Stimulated activated CD4-positive, alpha-beta T cell treated with anti-CD3 and anti-CD28 coated beads, TNF-alpha, amount 100 ng/mL, for 24 hours (primary cell): ENCODE measurements at places on chromosomes 1 and 21.

- no peak for DNase-seq
These were observed 9.7 kb upstream of the NASP start for GRCh38 chr1:45574105-45574626.

DNA sequence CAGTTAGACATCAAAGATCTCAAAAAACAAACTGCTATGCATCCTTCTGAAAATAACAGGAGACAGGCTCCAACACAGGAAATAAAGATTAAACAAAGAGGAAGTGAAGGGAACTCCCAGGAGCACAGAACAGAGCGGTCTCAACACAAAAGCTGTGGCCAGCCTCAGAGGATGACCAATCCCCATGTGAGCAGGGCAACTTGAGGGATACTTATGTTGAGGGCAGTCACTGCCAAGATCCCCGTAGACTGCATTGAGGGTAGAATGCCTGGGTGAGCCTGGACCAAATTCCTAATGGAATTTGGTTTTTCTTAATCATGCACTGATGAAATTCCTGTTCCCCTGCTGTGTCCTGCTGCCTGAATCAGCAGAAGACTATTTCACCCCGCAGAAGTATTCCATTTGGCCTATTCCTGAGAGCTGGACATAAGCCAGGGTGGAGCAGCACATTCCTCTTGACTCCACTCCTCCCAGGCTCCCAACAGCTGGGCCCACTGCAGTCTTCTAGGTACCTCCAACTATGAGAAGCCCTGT, 49.0 kb downstream of the JAK1 start:
- no peak for DNase-seq

- no peak for DNase-seq
These were observed 6.9 kb upstream of the NOS1AP start for GRCh38 chr1:162062542-162063015.

GRCh38 chr1:24528744-24529143, 26.1 kb downstream of the RCAN3 start:
- no peak for DNase-seq

GRCh38 chr21:41926117-41926806, 27.6 kb downstream of the C2CD2 start:
- no peak for DNase-seq

GRCh38 chr1:84078842-84079202, 65.2 kb upstream of the PRKACB start:
- DNase-seq, result no peak

DNA sequence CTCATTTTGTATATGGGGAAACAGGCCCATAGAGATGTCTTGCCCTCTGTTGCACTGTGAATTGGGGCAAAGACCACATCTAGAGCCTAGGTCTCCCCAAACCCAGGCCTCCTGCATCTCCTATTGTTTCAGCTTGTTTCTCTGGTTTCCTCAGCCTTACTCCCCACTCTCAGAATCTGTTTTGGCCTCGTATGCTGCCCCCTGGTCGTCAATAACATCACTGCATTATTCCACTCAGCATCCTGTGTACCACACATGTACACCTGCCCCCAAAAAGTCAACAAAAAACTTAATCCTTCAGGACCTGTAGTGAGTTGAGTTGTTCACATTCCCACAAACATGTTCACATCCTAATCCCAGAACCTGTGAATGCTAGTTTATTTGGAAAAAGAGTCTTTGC, 184.8 kb downstream of the BRINP2 start:
- DNase-seq, result no peak

DNA sequence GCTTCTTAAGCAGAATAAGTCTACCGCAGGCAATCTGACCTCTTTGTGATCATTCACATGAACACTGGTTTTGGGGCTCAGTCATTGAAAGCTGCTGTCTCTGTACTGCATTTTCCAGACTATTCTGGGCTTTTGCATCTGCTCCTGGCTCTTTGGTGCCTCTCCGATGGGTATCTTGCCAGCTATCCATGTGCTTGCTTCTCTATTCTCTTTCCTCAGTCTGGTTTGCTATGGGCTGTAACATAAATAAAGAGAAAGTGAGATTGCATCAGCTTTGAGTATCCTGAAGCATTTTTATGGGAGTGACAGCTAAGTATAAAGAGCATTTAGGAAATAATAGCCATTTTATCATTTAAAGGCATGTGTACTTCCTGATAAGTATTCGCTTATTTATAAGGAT, 70.7 kb downstream of the C1orf21 start:
- DNase-seq, result no peak

DNA sequence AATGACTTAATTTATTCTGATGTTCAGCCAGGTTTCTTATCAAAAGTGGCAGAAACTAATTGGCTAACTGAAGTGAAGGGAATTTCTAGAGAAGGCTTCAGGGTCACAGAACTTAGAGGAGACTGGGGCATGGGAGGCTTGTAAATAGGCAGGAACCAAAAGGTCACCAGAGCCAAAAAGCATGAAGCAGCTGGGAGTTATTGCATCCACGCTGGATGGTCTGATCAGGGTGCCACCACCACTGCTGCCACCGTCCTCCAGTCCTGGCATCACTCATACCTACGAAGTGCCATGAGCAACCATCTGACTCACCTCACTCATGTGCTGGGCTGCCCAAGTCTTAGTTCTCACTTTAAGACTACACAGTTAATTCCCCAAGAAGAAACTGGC, 82.5 kb upstream of the DPH5 start:
- DNase-seq, result no peak

GRCh38 chr1:21530368-21531016, 21.3 kb downstream of the ALPL start:
- DNase-seq, result no peak

DNA sequence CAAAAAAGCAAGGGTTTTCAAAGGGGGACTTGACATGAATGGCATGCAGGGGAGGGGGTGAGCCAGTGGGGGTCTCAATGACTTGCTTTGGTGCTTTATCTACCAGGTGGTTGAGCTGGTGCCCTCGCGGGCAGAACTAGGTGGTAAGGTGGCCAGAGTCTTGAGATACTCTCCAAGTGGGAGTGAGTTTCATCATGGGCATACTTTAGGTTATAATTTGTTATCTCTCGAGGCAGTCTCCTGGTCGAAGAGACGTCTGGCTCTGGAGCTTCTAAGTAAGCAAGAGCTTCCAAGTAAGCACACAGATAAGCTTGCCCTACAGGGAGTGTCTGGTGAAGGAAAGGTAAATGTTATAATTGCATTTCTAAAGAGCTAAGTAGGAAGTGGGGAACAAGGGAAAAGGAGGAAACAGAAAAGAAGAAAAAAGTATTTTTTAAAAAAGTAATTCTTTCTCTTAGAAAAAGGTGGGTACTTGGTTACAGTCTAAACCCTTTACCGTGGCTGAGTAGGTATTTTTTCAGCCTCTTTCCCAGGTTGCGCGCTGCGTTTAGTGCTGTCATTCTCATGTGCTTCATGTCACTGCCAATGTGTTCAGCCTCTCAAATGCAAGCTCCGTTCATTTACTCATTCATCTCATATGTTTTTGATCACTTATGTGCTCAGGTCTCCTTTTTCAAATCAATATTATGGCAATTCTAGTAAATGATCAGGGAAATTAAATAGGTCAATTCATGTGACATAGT, 31.6 kb upstream of the DNAJC6 start:
- DNase-seq, result no peak

DNA sequence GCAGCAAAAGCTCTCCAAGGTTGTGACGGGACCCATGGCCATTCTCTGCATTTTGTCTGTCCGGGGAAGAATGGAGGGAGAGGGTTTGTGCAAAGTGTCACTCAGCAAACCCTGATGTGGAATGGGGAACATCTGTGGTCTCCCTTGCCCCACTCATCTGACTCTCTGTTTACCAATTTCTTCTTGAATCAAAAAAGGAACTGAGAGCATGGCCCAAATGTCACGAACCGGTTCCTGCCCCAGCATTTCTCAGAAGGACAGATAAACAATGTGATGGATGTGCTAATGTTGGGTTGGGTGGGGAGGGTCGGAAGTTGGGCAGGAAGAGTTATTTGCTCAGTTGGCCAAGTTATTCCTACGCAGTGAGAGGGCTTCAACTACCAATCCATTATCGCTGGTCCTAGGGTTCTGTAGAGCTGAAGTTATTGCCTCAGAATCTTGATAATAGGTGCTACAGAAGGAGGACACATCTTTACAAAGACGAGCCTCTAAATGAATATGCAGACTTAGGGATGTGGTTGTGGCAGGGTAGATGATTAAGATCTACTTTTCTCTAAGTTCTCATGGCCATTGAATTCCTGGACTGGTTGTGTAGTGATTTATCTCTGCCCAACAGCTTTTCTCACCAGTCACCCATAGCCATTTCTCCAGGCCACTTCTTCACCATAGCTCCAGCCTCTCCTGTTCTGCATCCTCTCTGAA, 9.6 kb upstream of the DUSP12 start:
- no peak for DNase-seq

DNA sequence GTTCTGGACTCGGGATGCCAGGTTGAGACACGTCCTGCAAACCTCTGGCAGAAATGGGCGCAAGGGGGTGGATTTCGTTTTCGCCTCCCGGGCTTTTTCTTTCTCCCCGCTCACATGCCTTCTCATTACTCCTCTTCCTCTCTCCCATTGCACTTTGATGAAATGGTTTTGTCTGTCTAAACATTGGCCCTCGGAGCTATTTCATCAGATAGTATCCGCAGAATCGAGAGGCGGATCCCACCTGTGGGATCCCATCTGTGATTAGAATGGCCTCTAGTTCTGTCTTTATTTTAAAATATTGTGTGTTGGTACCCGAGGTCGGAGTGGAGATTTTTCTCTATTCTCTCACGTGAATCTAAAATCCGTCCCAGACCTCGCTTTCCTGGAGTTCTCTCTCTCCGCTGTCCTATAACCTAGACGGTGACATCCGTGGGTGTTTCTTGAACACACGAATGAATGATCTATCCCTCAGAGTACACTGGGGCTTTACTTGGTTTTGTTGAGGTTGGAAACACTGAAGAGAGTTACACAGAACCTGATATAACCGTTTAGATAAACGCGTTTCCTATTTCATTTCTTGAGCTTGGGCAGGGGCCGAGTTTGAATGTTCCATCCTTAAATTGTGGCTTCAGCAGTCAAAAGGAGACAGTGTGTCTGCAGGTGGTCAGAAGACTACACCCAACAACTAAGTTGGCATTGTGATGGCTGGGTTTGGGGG, 2.0 kb downstream of the EDARADD start:
- no peak for DNase-seq

- DNase-seq, result no peak
These were observed 41.4 kb downstream of the ELK4 start for GRCh38 chr1:205590457-205590768.

GRCh38 chr1:86085741-86086409, 70.7 kb downstream of the COL24A1 start:
- no peak for DNase-seq

- DNase-seq, result no peak
These were observed 121.3 kb downstream of the TNNI3K start for GRCh38 chr1:74356493-74356892.

DNA sequence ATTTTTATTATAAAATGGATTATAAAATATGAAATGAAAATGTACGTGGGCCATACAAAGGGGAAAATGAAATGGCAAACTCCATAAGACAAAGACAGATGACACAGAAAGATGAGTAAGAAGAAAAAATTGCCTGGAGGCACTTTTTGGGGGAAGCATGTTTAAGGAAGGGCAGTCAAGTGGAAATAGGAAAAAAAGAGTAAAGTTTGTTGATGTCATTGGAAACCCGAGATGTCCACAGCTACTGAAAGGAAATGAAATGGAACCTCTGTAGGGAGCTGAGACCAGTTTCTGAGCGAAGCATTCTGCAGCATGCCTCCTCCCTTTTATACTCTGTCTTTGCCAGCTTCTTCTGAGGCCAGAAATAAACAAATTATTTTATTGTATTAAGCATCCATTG, 203.4 kb upstream of the UBE2U start:
- no peak for DNase-seq

DNA sequence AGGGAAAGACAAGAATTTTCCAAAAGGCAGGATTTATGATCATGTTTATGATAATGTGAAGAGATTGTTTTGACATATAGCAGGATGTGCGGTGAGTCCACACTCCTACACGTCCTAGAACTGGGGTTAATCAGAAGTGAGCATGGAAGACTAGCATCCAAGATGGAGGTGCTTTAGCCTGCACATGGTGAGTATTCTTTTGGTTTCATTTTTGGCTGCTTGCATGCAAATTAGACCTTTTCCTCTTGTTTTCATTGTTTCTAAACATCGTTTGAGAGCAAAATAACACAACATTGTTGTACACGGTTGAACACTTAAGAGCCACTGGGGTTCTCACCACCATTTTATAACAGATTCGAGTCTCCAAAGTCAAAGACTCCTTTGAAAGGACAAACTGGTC, 14.9 kb upstream of the GUK1 start:
- no peak for DNase-seq

DNA sequence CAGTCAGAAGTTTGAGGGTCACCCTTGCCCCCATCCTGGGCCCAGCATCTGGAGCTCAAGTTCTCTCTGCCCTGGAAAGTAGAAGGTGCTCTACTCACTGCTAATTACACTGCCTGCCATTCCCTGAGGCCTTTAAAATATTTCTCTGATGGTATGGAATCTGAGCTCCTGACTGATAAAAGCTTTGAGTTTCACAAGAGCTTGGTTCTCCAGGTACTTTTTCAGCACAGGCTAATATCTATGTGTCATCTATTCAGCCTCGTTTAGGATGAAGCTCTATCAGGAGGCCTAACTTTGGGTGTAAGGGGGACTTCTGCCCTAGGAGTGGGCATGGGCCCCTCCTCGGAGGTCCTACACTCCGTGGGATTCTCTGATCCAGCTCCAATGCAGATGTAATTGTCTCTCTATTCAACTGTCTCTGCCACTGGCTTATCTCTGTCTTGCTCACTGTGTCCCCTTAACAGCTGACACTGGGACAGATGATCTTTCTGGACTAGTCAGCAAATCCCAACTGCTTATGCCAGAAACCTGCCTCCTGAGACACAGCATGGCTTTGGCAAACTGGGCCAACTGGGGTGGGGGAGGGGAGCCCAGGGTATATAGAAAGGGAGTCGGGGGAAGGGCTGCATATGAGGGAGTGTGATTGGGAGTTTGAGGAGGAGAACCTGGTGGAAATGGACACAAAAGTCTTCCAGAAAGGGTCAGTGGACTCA, 104.2 kb upstream of the GADD45A start:
- no peak for DNase-seq

- DNase-seq, result peak; percentile 54
These were observed 6.1 kb downstream of the ADAMTS4 start for GRCh38 chr1:161192476-161193465.

DNA sequence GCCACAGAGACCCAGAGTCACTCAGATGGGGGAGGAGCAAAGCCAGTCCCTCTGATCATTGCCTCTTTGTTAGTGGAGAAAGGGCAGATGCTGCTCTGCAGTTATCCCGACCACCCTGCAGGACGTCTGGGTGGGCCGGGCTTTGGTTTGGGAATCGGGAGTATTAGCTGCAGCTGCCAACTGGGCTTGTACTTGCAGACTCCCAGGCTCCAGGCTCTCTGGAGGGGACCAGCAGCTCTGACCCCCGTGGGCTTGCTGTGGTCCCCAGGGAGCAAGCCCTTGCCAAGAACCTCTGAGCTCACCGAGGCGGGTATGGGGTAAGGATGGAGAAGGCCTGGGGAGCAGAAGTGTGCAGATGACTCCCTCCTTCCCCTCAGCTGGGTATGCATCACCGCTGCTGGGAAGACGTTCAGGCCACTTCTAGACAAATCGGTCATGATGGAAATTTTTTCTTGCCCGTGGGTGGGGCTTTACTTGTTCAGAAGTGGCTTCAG, 21.6 kb downstream of the MAPKAPK2 start:
- DNase-seq, result no peak
